ENCODE measurements at places on chromosomes 11 and 22.
A peak's percentile ranks its signal among the peaks of the same experiment; 100 is the strongest.

DNA sequence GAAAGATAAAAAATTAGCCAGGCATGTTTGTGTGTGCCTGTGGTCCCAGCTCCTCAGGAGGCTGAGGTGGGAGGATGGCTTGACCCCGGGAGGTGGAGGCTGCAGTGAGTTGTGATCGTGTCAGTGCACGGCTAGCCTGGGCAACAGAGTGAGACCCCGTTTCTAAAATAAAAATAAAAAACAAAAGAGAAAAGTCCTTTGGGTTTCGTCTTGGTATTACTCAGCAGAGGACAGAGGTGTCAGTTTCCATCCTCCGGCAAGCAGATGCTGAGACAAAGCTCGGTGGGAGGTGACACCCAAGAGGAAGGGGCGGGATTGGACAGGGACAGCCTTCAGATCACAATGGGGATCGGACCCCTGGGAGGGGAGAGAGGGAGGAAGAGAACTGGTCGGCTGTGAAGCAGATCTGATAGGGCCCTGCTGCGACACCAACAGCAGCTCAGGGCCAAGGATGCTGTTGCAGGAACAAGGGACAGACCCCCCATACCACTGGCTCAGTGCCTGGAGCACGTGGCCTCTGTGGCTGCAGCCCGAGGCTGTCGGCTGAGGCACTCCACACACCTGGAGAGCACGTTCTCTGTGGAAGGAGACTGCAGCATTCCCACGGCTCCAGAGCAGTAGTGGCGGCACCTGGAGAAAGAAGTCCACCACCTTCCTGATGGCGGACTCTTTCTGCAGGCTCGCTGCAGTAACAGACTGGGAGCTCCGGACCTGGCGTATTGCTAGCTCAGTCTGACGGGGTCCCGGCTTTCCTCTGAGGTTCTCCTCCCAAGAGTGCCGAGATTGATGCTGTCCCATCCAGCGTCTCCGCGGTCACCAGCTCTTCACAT, 5.2 kb upstream of the BID start:
- peak; percentile 26 for DNase-seq

- no peak for DNase-seq
Measured at GRCh38 chr22:43153899-43154298, 2.5 kb downstream of the TSPO start.

GRCh38 chr11:133207995-133208394, 324.3 kb downstream of the OPCML start:
- no peak for DNase-seq

- no peak for DNase-seq
Measured at GRCh38 chr11:73428699-73429098, 52.5 kb downstream of the RELT start.

GRCh38 chr22:34897126-34897525, 168.8 kb upstream of the ISX start:
- DNase-seq = no peak

- no peak for DNase-seq
Measured at GRCh38 chr11:68031144-68031464, 623 bp downstream of the NDUFS8 start.

DNA sequence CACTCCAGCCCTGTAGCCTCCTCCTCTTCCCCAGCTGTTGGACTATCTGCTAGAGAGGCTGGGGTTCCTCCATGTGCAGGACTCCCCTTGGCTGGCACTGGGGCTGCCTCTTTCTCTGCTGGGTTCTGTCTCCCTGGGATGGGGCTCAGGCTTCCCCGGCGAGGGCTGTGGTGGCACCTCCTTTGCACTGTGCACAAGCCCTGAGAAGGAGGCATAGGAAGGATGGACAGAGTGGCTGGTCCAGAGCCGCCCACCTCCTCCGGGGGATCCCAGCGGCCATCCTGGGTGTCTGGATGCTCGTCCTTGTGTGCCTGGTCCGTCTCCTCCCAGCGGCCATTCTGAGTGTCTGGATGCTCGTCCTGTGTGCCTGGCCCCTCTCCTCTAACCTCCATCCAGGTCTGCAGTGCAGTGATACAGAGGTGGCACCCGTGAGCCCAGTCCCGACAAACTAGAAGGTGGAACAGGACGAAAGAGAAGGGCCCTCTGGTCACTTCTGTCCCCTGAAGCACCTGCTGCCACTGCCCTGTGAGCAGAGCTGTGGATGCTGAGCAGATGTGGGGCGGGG, 633.7 kb downstream of the BRD1 start:
- no peak for DNase-seq

- DNase-seq = peak; percentile 86
Measured at GRCh38 chr11:14905104-14906033, 13.3 kb upstream of the CYP2R1 start.

- no peak for DNase-seq
Measured at GRCh38 chr22:39967996-39968972, 8.1 kb downstream of the TMA7B start.
